ENCODE measurements at places on chromosomes 12 and 14. TPM values are rescaled to one million over a fixed set of nuclear protein-coding genes. Genes with fewer than 3 reads are reported as not detected.

The TMEM119 gene
- not detected for total RNA-seq

The ZNF10 gene
- 9.5 TPM for total RNA-seq

The PSMC6 gene
- total RNA-seq = 83.0 TPM

The LAG3 gene
- total RNA-seq = 10.5 TPM

The B4GALNT3 gene
- total RNA-seq = 8.0 TPM

The SMOC1 gene
- not detected for total RNA-seq

The KLRC2 gene
- total RNA-seq = not detected

The CD4 gene
- total RNA-seq = 3.2 TPM

DNA sequence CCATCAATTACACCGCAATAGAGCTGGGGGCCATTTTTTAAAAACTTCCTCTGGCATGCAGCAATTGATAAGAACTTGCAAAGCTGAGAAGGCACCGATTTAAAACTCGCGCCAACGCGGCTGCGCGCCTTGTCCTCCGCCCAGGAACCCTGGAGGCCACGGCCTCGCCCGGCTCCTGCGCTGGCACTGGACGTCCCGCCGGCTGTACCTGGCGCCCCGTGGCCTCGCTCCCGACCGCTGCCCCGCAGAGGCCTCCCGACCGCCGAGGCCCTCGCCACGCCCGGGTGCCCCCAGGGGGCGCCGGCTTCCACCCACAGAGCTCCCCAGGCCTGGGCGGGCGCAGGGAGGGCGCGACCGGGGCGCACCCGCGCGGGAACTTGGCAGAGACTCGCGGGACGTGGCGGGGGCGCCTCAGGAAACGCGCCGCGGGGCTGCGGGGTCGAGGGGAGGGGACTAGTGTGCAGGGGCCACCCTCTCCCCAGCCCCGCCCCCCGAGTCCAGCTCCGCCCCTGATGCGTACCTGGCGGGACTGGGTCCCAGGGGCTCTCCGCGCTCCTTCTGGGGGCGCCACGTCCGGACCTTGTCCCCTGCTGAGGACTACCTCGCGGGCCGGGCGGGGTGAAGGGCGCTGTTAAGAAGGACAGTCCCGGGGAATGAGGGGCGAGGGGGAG, 65.7 kb downstream of the TNFAIP2 start:
- no peaks in the 10 kb centered on the region for H3K27me3 ChIP-seq
- peaks cover 58% of the 10 kb centered on the region for H3K4me1 ChIP-seq
- H3K27ac ChIP-seq = no peak overlapping the region
- H3K36me3 ChIP-seq = no peaks in the 10 kb centered on the region
- H3K4me3 ChIP-seq = no peak overlapping the region
- no peak for DNase-seq

GRCh38 chr14:28831126-28831525, 64.5 kb downstream of the FOXG1 start:
- H3K27ac ChIP-seq = no peak overlapping the region
- H3K4me1 ChIP-seq = no peaks in the 10 kb centered on the region
- DNase-seq = no peak
- no peaks in the 10 kb centered on the region for H3K36me3 ChIP-seq

DNA sequence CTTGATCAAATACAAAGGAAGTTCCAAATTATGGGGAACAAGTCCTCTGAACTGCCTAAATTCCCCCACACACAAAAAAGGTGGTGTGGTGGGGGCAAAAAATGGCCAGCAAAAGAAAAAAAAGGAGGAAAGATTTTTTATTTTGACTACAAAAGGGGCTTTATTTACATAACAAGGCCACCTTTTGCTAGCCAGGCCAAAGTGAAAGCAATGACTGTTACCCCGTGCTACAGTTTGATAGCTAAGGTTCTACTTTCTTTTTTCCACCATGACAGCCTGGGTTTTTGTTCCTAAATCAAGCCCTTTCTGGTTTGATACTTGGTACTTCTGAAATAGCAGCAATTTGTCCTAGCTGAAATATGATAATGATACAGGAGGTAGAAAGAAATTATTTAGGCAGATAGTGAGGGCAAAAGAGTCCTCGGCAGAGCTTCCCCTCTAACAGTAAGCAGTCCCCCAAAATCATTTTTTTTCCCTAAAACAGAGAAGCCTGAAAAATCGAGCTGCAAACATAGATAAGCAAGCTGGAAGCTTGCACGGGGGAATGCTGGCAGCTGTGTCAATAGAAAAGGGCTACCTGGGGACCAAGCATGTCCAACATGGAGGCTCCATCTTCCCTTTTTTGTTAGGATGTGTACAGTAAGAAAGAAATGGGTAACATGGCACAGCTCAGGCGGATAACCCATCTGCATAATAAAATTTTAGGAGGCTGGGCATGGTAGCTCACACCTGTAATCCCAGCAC, 8.9 kb upstream of the B4GALNT1 start:
- H3K36me3 ChIP-seq = no peaks in the 10 kb centered on the region
- no peaks in the 10 kb centered on the region for H3K4me1 ChIP-seq
- no peak overlapping the region for H3K4me3 ChIP-seq
- peaks cover 27% of the 10 kb centered on the region for H3K27me3 ChIP-seq
- DNase-seq = no peak
- no peak overlapping the region for H3K27ac ChIP-seq

DNA sequence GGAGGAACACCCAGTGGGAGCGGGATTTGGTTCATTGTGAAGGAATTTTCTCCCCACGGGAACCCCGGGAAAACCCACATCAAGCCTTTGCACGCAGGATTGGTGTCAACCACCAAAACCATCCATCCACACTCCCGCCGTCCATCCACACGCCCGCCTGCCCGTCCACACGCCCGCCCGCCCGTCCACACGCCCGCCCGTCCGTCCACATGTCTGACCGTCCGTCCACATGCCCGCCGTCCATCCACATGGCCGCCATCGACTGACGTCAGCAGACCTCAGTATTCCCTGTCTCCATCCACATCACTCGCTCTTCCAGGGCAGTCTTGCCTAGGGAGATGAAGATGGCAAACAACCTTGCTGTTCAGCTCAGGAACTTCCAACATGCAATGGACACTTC, 6.7 kb upstream of the GPR132 start:
- H3K4me1 ChIP-seq = no peaks in the 10 kb centered on the region
- no peak overlapping the region for H3K27ac ChIP-seq
- H3K4me3 ChIP-seq = no peak overlapping the region
- DNase-seq = no peak
- no peaks in the 10 kb centered on the region for H3K36me3 ChIP-seq
- H3K27me3 ChIP-seq = no peaks in the 10 kb centered on the region

GRCh38 chr12:120264086-120264903, 1.2 kb downstream of the PXN start:
- peak overlapping the region; percentile 60 for H3K27ac ChIP-seq
- H3K4me3 ChIP-seq = peak overlapping the region; percentile 76
- H3K4me1 ChIP-seq = peaks cover 40% of the 10 kb centered on the region

GRCh38 chr14:32534145-32534544, 205.0 kb downstream of the AKAP6 start:
- H3K4me1 ChIP-seq = no peaks in the 10 kb centered on the region
- no peak for DNase-seq
- H3K4me3 ChIP-seq = no peak overlapping the region

GRCh38 chr12:19894803-19895202, 455.5 kb downstream of the AEBP2 start:
- no peak overlapping the region for H3K27ac ChIP-seq
- H3K4me3 ChIP-seq = no peak overlapping the region
- no peaks in the 10 kb centered on the region for H3K36me3 ChIP-seq
- no peak for DNase-seq
- no peaks in the 10 kb centered on the region for H3K27me3 ChIP-seq
- no peaks in the 10 kb centered on the region for H3K4me1 ChIP-seq

DNA sequence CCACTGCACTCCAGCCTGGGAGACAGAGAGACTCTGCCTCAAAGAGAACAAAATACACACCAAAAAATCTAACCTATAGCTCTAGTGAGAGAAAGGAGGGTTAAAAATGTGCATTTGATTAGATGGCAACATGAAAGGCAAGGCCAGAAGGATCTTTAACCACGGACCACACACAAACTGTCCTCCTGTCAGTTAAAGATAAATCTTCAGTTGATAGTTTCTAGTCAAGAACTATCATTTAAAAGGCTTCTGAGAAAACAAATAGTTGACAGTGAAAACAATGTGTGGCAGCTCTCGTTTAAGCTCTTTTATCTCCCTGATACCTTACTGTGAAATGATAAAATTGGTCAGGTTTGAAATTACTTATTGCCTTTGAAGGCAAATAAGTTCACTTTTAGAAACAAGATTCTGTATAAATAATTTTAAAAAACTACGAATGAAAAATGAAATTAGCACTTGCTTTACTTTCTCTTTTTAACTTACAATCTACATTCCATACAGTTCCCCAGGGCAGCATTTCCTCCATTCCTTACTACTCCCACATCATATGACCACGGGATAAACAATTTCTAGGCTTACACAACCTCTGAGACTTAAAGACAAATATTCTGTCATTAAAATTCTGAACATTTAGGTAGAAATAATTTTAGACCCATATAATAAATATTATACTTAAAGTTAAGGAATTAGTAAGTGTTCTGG, 71.4 kb upstream of the GNPNAT1 start:
- no peak overlapping the region for H3K4me3 ChIP-seq
- no peaks in the 10 kb centered on the region for H3K27me3 ChIP-seq
- no peak overlapping the region for H3K27ac ChIP-seq
- no peaks in the 10 kb centered on the region for H3K36me3 ChIP-seq

DNA sequence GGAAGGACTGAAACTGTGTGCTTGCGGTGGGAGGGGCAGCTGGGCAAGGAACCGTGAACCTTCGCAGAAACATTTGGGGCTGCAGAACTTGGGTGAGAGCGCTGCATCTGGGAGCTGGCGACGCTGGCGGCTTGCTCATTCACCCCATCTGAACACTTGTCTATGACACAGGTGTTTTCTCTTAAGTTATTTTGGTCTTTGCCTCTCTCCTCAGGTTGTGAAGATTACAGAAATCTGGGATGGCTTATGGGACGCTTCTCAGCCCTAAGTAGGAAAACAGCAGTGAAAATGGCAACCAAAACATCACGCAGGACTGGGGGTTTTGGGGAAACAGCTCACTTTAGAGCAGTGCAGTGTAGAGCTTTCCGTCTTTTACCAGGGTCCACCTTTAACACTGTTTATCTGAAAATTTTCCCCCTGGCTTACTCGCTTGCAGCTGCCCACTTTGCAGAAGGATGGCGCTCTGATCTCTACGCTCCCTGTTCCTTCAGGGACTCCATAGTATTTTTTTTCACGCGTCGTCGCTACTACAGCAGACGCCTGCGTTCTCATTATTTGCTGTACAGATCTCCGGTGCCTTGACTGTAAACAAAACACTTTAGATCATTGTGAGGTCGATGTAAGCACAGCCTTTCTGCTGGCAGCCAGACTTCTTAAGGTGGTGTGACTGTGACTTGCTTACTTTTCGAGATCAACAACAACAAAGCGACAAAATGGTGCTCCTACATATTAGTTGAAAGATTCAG, 2.7 kb upstream of the CDKN1B start:
- peaks cover 13% of the 10 kb centered on the region for H3K4me1 ChIP-seq
- H3K4me3 ChIP-seq = no peak overlapping the region
- no peak for DNase-seq
- no peaks in the 10 kb centered on the region for H3K27me3 ChIP-seq
- peaks cover 15% of the 10 kb centered on the region for H3K36me3 ChIP-seq

GRCh38 chr12:107586256-107586970, 99.2 kb upstream of the PWP1 start:
- no peak for DNase-seq
- no peaks in the 10 kb centered on the region for H3K27me3 ChIP-seq
- no peak overlapping the region for H3K4me3 ChIP-seq
- no peaks in the 10 kb centered on the region for H3K4me1 ChIP-seq

DNA sequence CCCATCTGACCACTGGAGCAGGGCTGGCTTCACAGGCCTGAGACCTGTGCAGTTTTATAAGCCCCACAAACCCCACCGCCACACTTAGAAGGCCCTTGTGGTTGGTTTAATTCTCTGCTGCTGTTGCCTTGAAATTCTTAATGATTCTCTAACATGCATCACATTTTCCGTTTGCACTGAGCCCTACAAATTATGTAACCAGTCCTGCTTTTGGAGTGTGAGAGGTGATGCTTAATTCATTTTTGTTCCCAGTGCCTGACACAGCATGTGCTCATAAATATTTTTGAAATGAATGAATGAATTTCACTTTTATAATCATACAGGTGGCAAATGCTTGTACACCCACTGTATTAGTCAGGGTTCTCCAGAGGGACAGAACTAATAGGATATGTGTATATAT, 52.8 kb upstream of the PLXNC1 start:
- no peak overlapping the region for H3K4me3 ChIP-seq
- peaks cover 23% of the 10 kb centered on the region for H3K4me1 ChIP-seq
- DNase-seq = no peak

DNA sequence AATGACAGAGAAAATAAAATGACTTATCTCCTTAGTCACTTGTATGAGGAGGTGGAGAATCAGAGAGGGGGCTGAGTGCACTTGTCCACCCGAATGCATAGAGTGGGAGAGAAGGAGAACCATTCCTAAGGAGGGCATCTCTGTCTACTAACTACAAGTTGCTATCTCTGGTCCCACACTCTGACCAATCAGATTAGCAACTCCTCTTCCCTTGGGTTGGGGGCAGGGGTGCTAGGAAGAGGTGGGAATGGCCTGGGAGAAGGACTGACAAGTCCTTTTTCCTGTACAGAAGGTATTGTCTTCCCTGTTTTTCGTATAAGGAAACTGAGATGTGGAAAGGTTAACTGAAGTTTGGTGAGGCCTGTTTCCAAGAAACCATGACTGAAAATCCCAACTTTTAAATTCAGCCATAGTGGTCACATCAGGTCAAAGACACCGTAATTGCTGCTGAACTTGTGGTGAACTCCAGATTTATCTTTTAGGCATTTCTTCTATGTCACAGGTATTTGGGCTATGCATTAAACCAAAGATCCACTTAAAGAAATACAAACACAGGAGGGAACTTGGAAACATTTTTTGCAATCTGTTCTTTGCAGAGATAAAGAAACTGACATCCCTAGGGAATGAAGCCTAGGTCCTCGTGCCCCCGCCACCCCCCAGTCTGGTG, 207.8 kb downstream of the CRADD start:
- H3K4me1 ChIP-seq = peaks cover 24% of the 10 kb centered on the region
- no peak for DNase-seq
- no peaks in the 10 kb centered on the region for H3K27me3 ChIP-seq
- no peak overlapping the region for H3K4me3 ChIP-seq

- no peak overlapping the region for H3K4me3 ChIP-seq
- DNase-seq = no peak
- no peaks in the 10 kb centered on the region for H3K27me3 ChIP-seq
- no peaks in the 10 kb centered on the region for H3K4me1 ChIP-seq
- H3K36me3 ChIP-seq = no peaks in the 10 kb centered on the region
Observed at GRCh38 chr12:26715232-26715631, 117.8 kb downstream of the ITPR2 start.

GRCh38 chr12:91630083-91630482, 447.5 kb upstream of the DCN start:
- H3K27me3 ChIP-seq = no peaks in the 10 kb centered on the region
- no peak for DNase-seq
- no peak overlapping the region for H3K4me3 ChIP-seq
- H3K4me1 ChIP-seq = no peaks in the 10 kb centered on the region
- no peak overlapping the region for H3K27ac ChIP-seq
- H3K36me3 ChIP-seq = no peaks in the 10 kb centered on the region

All from PC-9 (cell line).